Germinal center (tissue), 1 donor: ENCODE measurements at places on chromosomes 11 and 22.

GRCh38 chr11:94170953-94171352 is 42.3 kb downstream of the PANX1 start:
- no peak for DNase-seq

GRCh38 chr11:20362481-20362880 is 1.0 kb upstream of the HTATIP2 start:
- no peak for DNase-seq

DNA sequence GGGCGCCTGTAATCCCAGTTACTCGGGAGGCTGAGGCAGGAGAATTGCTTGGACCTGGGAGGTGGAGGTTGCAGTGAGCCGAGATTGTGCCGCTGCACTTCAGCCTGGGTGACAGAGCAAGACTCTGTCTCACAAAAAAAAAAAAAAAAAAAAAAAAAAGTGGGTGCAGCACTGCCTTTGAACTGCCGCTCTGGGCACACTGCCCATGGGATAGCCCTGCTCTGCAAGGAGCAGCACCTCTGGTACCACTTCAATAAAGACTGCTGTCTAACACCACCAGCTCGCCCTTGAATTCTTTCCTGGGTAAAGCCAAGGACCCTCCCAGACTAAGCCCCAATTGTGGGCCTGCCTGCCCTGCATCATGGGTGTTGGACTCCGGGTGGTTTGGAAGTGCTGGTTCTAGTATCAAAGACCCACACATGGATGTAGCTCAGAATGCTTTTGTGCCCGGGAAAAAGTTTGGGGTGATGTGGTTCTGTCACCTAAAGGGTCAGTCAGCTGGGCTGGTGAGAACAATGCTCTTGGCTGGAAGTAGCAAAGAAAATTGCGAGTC is 444.3 kb downstream of the TBC1D22A start:
- no peak for DNase-seq

DNA sequence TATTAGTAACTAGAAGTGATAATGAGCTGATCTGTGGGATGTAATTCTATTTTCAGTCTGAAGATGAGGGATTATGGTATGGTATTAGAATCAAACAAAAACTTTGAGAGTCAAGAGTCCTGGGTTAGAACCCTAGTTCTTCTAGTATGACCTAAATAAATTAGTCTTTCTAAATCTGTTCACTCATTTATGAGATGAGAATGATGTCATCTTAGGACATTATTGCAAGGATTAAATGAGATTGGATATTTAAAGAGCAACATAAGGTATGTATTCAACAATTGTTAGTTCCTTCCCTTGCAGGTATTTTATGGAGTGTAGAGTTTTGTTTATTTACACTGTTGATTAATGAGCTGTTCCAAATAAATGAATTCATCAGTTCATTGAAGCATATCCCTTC is 21.8 kb downstream of the EMSY start:
- DNase-seq = no peak

GRCh38 chr11:82995235-82995634 is 76.5 kb downstream of the RAB30 start:
- DNase-seq = no peak

DNA sequence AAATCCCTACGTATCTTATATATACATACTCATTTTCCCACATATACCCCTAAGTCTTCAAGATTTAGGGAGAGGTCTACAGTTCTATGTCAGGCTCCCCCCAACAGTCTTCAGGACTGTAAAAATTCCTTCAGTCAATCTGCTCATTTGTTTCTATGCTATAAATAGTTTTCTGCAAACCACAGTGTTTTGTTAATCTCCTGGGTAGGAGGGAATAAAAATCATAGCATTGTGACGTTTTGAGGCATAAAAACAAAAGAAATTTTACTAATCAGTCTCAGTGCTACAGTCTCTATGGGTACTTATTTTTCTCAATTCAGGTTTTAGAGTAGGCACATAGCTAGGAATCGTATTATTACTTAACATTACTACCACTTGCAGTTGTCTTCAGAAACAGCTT is 552.8 kb upstream of the LRRC4C start:
- DNase-seq = no peak
